MCF 10A (cell line): ENCODE measurements at places on chromosomes 11 and 22.
A peak's percentile ranks its signal among the peaks of the same experiment; 100 is the strongest.

DNA sequence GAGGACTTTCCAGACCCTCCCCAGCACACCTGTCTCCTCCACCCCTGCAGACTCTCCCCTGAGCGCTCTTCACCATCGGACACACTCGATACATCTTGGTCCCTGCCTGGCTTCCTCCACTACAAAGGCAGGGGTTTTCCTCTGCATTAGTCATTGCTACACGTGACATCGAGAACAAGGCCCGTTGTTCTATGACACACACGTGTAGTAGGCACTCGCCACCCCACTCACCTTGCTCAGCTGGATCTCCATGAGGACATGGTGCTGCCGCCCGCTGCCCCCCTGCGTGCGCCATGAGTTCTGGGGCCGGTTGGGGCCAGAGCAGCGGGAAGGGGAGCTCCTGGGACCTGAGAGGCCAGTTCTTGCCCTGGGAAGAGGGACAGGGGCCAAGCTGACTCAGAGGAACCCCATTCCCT lies 16.7 kb downstream of the ATG2A start:
- peak; percentile 67 for DNase-seq

DNA sequence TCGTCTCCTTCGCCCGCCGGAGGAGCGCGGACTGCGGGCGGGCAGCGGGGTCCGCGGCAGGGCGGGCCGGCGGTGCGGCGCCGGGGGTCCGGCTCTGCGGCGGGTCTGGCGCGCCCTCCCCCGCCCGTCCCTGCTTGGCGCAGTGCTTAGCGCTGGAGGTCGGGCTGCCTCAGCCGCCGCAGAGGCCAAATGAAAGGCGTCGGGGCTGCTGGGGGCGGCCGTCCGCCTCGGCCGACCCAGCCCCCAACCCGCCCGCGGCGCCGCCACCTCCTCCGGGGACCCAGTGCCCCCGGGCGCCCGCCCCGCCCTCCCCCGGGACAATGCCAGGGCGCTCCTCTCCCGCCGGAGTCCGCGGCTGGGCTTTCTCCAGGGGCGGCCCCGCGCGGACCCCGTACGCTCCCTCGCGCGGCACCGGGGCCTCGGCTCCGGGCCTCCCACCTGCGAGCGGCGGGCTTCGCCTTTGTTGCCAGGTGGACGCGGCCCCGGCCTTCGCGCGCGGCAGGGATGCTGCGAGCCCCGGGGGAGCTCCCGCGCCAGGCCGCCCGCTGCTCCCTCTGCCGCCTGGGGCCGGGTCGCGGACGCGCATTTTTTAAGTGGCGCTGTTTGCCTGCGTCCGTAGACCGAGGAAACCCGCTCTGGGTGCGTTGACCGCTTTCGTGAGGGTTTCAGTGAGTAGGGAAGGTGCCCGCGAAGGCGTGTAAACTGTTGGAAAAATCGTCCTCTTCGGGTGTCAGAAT lies 583 bp downstream of the APLP2 start:
- peak; percentile 34 for DNase-seq

GRCh38 chr11:130313383-130314183 lies 1.1 kb downstream of the ZBTB44 start:
- peak; percentile 51 for DNase-seq

- DNase-seq: peak; percentile 47
Measured at GRCh38 chr22:37549704-37550059, 10.6 kb upstream of the CDC42EP1 start.

GRCh38 chr11:64713781-64714363 lies 9.1 kb downstream of the NRXN2 start:
- DNase-seq: no peak

- DNase-seq: no peak
Measured at GRCh38 chr11:120293038-120293800, 31.9 kb upstream of the TLCD5 start.

- DNase-seq: no peak
Measured at GRCh38 chr11:44011797-44012196, 36.0 kb upstream of the ACCSL start.

GRCh38 chr11:126832387-126832786 lies 168.2 kb downstream of the KIRREL3 start:
- DNase-seq: no peak

- DNase-seq: no peak
Measured at GRCh38 chr11:128549256-128549944, 38.0 kb downstream of the ETS1 start.

- no peak for DNase-seq
Measured at GRCh38 chr11:69422645-69423044, 58.8 kb upstream of the LINC01488 start.

DNA sequence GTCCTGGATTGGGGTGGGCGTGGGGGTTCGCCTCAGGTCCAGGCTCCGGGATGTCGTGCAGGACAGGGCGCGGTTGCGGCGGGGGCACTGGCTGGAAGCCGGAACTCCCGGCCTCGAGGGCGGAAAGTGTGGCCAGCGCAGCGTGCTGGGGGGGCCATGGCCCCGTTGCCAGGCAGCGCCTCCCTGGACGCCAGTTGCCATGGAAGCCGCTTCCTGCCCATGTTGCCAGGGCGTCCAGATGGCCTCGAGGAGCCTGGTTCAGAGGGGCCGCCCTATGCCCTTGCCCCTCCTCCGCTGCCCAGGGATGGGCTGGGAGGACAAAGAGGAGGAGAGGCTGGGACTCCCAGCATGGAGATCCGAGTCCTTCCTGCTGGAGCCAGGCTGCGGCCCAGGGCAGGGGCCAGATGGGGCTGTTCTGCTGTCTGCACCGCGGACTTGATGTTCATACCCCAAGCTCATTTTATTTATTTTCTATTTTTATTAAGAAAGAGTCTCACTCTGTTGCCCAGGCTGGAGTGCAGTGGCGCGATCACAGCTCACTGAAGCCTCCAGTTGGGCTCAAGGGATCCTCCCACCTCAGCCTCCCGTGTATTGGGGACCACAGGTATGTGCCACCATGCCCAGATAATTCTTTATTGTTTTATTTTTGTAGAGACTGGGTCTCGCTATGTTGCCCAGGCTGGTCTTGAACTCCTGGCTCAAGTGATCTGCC lies 4.6 kb upstream of the CCDC188 start:
- peak; percentile 47 for DNase-seq

DNA sequence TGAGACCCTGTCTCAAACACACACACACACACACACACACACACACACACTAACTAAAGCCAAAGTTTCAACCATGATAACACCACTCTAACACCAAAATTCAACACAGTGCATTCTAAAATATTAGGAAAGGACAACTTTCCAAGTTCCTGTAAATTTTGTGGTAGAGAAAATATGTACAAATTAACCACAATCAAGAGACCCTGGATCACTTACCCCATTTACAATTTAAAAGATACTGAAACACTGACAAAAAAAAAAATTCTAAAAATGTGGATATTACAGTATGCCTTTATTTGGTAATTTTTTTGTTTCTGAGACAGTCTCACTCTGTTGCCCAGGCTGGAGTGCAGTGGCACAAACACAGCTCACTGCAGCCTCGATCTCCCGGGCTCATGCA lies 9.7 kb downstream of the MRTFA start:
- DNase-seq: no peak

- DNase-seq: no peak
Measured at GRCh38 chr22:36713436-36713835, 9.9 kb upstream of the CACNG2 start.

GRCh38 chr22:30733181-30733631 lies 38.5 kb downstream of the OSBP2 start:
- DNase-seq: peak; percentile 29

DNA sequence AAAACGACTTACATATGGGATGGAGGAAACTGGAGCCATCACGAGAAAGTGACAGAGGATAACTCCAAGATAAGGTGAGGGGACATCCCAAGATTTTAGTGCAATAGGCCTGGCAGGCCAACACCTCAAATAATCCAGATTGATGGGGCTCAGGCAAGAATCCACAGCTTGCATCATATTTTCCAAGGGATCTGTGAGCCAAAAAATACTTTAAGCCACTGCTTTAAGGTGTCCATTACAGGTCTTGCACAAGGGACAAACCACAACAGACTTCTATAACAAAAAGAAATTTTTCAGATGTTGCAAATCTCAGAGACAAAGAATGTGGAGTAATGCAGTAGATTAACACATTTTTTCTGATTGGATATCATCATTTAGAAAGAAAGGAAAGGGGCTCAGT lies 45.6 kb downstream of the DENND5A start:
- peak; percentile 90 for DNase-seq

DNA sequence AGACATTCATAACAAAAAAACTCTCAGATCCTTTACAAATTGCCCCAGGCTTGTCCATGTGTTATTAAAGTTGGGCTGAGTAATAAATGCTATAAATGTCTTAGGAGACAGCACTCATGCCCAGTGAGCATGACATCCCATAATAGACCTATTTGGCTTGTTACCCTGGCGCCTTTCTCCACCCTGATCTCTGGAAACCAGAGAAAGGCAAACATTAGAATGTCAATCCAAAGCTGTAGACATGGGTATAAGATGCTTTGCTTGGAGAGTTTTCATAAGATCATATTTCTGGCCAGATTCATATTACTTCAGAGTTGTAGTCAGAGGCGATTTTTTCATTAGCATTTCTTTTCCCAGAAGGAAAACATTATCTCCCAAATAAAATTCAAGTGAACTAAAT lies 161.3 kb upstream of the UBASH3B start:
- DNase-seq: peak; percentile 21

- no peak for DNase-seq
Measured at GRCh38 chr11:113313601-113314000, 782 bp upstream of the TTC12 start.

DNA sequence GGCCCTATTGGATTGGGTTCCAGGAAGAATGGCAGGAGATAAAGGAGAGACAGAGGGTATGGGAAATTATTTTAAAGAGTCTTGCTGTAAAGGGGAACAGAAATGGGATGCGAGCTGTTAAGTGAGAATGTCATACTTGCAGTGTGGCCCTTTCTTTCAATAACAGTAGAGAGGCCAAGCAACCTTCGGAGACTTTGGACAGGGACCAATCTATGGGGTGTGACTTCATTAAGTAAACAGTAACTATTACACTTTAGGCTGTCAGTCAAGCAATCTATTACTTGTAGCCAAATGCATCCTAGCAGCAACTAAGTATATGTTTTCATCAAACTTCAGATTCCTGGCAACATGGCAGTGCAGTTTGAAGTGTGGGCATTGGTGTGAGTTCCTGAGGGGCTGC lies 376.2 kb upstream of the LARGE1 start:
- no peak for DNase-seq

DNA sequence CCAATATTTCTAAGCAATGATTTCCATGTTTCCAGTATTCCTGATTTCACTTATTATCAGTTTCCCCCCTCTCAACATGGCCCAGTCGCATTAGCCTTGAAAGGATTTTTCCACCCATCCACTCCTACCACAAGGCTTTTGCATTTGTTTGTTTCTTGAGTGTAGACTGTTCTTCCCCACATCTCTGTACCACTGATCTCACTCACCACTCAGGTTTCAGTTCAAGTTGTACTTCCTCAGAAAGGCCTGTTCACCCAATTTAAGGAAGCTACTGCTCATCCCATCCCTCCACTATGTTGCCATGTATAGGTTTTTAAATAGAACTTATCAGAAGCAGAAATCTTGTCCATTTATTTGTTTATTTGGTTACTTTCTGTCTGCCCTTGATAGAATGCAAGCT lies 472.3 kb downstream of the FAM181B start:
- DNase-seq: no peak

- no peak for DNase-seq
Measured at GRCh38 chr11:128633384-128633965, 46.1 kb upstream of the ETS1 start.

GRCh38 chr22:23155831-23156230 lies 10.6 kb downstream of the RAB36 start:
- DNase-seq: no peak

DNA sequence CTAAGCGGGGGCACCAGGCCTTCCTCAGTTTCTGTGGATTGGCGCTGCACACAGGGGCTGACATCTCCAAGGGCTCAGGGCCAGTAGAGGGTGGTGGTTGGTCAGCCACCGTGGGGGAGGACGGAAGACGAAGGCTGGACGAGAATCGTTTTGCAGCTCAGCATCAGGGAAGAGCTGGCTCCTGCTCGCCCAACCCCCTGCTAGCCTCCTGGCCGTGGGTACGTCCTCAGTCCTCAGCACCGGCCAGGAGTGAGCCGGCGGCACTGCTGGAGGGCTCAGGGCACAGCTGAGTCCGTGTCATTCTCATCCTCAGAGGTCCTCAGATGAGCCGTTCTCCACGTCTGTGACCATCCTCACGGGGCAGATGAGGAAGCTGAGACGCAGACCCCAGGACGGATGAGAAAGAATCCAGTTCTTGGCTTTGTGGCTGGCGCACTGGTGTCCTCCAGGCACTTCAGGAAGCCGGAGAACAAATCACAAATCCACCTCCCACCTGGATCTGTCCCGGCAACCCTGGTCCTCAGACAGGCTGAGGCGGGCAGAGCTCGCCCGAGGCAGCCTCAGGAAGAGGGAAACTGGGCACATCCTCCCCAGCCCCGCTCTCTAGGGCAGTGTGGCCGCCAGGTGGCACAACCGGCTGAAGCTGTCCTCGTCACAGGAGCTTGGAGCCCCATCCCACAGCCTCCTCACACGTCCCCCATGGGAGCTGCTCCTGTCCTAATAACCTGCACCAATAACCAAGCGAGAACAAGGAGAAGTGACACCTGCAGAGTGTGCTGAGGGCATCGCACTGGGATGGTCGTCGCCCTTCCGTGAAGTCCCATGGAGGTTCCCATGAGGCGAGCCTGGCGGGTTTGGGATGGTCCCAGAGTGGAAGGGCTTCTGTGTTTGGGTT lies 393.7 kb downstream of the BRD1 start:
- DNase-seq: no peak

DNA sequence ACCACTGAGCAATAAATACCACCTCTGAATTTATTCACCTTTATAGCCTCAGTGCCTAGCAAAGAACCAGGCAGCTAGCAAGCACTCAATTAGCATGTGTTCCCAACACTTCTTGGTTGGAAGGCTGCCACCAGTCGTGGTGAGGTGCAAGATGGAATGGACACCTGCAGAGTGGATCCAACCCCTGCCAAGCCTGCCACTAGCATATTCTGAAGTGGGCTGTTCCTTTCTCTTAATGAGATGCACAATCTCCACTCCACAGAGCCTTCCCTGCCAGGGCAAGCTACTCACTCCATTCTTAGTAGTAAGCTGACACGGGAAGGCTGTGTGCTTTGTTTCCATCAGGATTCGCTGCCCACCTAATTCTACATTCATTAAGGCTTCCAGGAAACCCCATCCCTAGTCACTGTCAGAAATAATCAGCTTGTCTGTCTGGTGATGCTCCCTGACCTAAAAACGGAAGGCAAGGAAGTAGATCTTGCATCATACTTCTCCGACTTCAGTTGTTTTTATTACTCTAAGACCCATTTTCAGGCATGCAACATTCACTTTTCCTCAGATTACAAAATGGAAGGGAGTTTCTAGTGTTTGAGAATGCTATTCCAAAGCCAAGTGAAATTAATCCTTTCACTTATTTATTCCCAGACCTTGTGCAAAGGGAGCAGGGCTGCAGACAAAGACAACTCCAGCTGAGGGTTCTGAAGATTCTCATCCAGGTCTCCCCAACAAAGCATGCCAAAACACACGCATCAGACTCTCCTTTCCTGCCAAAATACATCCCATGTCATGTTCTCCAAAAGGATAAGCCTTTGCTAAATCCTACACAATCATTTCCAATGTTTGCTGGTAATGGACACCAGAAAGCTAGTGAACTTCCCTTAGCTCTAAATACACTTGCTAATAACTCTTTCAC lies 128.0 kb downstream of the TENM4 start:
- DNase-seq: no peak

GRCh38 chr11:28621753-28622152 lies 513.6 kb downstream of the METTL15 start:
- no peak for DNase-seq
